ENCODE measurements at places on chromosomes 5 and 9.
A peak's percentile ranks its signal among the peaks of the same experiment; 100 is the strongest.

- H3K27me3 ChIP-seq, result no peaks in the 10 kb centered on the region
- no peaks in the 10 kb centered on the region for H3K36me3 ChIP-seq
- H3K27ac ChIP-seq, result no peak overlapping the region
- no peaks in the 10 kb centered on the region for H3K4me1 ChIP-seq
- no peak for DNase-seq
Observed at GRCh38 chr5:41410737-41411136, 99.7 kb downstream of the PLCXD3 start.

GRCh38 chr9:97924386-97924785 lies 2.1 kb upstream of the TRMO start:
- DNase-seq, result no peak
- H3K4me1 ChIP-seq, result peaks cover 49% of the 10 kb centered on the region
- H3K4me3 ChIP-seq, result no peak overlapping the region
- peak overlapping the region; percentile 14 for H3K27ac ChIP-seq

DNA sequence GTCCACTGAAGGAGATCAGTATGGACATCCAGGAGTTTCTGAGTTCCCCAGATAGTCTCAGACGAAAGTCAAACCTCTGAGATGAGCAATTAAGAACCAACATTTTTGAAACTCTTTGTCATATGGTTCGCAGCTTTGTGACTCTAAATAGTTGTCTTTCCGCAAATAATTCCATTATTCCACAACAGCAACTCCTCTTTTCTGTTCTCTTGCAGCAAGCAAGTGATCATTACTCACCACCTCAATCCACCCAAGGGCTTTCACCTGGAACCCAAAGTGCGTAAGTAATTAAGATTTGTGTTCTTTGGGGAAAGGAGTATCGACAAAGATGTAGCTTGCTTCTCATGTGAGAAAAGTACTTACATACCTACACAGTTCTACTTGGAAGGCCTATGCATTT lies 15.6 kb downstream of the MTX3 start:
- no peak overlapping the region for H3K27ac ChIP-seq
- no peak for DNase-seq
- no peak overlapping the region for H3K4me3 ChIP-seq
- H3K27me3 ChIP-seq, result peaks cover 3% of the 10 kb centered on the region
- peaks cover 43% of the 10 kb centered on the region for H3K36me3 ChIP-seq
- peaks cover 2% of the 10 kb centered on the region for H3K4me1 ChIP-seq

GRCh38 chr5:103951776-103952175 lies 389.2 kb upstream of the NUDT12 start:
- no peaks in the 10 kb centered on the region for H3K36me3 ChIP-seq
- DNase-seq, result no peak
- no peak overlapping the region for H3K4me3 ChIP-seq
- H3K27me3 ChIP-seq, result no peaks in the 10 kb centered on the region
- H3K27ac ChIP-seq, result no peak overlapping the region

- H3K4me1 ChIP-seq, result peaks cover 16% of the 10 kb centered on the region
- no peak overlapping the region for H3K4me3 ChIP-seq
- no peak overlapping the region for H3K27ac ChIP-seq
- DNase-seq, result no peak
Observed at GRCh38 chr9:95189251-95190098, 128.0 kb downstream of the FANCC start.

GRCh38 chr5:69148981-69149675 lies 17.8 kb upstream of the CCNB1 start:
- DNase-seq, result no peak
- no peaks in the 10 kb centered on the region for H3K27me3 ChIP-seq
- H3K27ac ChIP-seq, result no peak overlapping the region
- no peaks in the 10 kb centered on the region for H3K4me1 ChIP-seq
- no peaks in the 10 kb centered on the region for H3K36me3 ChIP-seq

DNA sequence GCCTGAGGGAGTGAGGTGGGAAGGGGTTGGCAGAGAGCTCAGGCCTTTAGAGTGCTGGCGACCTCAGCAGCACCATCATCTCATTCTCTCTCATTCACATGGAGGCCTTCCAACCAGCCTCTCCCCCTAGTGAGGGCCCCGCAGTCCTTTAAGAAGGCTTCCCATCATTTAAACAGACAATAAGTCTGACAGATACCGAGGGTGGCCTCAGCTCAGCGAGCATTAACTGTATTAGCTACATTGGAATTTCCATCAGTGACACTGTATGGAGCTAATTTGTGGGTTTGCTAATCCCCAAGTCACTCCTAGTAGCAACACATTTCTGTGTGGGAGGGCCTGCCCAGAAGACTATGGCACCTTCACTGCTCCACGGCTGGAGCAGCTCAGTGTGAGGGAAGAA lies 75.8 kb downstream of the INSYN2B start:
- H3K36me3 ChIP-seq, result peaks cover 15% of the 10 kb centered on the region
- DNase-seq, result no peak
- H3K4me3 ChIP-seq, result no peak overlapping the region
- no peaks in the 10 kb centered on the region for H3K27me3 ChIP-seq

DNA sequence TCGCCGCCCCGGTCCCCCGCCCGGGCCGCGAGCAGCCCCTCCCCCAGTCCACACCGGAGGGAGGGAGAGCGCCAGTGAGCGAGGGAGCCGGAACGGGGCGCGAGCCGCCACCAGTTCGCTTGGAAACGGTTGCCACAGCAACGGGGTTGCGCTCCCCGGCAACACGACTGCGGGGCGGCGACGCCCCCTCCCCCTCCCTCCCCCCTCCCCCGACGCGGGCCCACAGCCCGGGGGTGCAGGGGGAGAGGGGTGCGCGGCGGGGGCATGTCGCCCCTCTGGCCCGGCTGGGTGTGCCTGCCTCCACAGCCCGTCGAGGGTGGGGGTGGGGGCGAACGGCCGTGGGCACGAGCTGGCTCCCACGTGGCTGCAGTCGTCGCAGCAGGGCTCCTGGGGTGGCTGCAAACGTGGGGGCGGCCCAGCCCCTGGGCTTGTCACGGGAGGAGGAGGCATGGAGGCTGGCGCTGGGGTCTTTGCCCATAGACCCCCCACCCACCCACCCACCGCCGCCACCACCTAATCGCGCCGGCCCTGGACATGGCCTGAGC lies 524 bp downstream of the PRR7 start:
- no peak overlapping the region for H3K27ac ChIP-seq
- no peaks in the 10 kb centered on the region for H3K27me3 ChIP-seq
- DNase-seq, result peak; percentile 73
- peaks cover 54% of the 10 kb centered on the region for H3K4me1 ChIP-seq

GRCh38 chr5:171525085-171525484 lies 105.6 kb downstream of the FGF18 start:
- DNase-seq, result no peak
- no peaks in the 10 kb centered on the region for H3K4me1 ChIP-seq
- no peak overlapping the region for H3K4me3 ChIP-seq
- no peaks in the 10 kb centered on the region for H3K36me3 ChIP-seq

- DNase-seq, result no peak
- H3K27ac ChIP-seq, result no peak overlapping the region
- no peaks in the 10 kb centered on the region for H3K27me3 ChIP-seq
- H3K4me1 ChIP-seq, result no peaks in the 10 kb centered on the region
Observed at GRCh38 chr9:8020186-8020585, 220.6 kb upstream of the DMAC1 start.

DNA sequence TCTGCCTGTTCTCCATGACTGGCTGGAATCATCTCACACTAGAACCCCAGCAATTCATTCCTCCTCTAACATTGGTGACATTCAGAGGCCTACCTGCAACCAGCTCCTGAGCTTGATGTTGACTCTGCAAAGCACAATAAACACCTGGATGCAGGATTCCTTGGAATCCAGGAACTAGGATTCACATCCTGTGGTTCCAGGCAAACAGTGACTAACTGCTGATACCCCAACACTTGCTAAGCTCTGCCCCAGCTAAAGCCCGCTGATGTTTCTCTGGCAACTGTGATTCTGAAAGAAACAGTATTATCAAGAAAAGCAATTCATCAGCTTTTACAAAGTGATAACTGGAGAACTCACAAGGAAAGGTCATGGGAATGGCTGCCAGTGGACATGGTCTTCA lies 29.2 kb downstream of the SUSD1 start:
- no peak overlapping the region for H3K27ac ChIP-seq
- DNase-seq, result no peak
- no peaks in the 10 kb centered on the region for H3K27me3 ChIP-seq
- peaks cover 2% of the 10 kb centered on the region for H3K4me1 ChIP-seq

- H3K27ac ChIP-seq, result no peak overlapping the region
- peaks cover 9% of the 10 kb centered on the region for H3K4me1 ChIP-seq
- peaks cover 18% of the 10 kb centered on the region for H3K27me3 ChIP-seq
- no peak overlapping the region for H3K4me3 ChIP-seq
- no peaks in the 10 kb centered on the region for H3K36me3 ChIP-seq
Observed at GRCh38 chr5:59186623-59187022, 603.7 kb downstream of the RAB3C start.

DNA sequence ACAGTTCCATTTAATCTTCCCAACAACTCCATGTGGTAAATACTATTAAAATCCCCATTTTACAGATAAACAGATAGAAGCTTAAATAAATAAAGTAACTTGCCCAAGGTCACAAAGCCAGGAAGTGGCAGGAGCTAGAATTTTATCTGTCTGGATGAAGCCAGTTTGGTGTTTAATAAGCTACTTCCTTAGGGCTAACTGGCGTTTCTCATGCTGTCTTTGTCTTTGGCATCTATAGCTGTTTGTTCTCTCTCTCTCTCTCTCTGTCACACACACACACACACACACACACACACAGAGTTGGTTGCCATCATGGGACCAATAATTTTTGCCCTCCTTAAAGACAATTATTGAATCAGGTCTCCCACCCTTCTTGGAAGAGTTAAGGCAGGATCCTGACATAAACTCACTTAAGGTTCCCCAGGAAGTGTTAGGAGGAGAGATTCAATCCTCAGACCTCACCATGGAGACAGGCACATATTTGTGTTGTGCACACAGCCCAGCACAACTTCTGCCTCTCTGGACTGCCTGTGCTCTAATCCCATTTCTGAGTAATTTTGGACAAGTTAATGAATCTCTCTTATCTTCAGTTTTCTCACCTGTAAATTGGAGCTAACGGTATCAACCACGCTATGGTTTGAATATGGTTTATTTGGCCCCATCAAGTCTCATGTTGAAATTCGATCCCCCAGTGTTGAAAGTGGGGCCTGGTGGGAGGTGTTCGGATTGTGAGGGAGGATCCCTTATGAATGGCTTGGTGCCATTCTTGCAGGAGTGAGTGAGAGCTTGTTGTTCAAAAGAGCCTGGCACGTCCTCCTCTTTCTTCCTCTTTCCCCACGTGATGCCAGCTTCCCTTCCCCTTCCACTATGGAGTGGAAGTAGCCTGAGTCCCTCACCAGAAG lies 8.3 kb upstream of the ADRA1B start:
- no peak for DNase-seq
- H3K4me1 ChIP-seq, result peaks cover 4% of the 10 kb centered on the region

DNA sequence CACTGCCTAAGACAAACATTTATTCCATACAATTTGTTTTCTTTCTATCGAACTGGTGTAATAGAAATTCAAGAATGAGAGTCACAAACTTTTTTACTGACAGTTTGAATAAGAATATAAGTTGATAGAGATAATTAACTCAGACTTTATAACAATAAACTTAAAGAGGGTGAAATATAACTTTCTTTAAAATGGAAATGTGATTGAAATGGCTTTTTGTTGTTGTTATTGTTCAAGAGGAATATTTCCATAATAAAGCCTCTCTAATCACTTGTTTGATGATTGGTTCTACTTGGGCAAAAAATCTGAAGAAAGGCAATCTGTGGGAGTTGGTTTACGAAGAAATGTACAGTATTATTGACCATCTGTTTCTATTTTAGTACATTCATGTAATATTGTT lies 79.3 kb downstream of the ST8SIA4 start:
- DNase-seq, result no peak
- peaks cover 48% of the 10 kb centered on the region for H3K4me1 ChIP-seq
- H3K27me3 ChIP-seq, result no peaks in the 10 kb centered on the region
- H3K36me3 ChIP-seq, result peaks cover 23% of the 10 kb centered on the region
- H3K4me3 ChIP-seq, result no peak overlapping the region
- H3K27ac ChIP-seq, result no peak overlapping the region

DNA sequence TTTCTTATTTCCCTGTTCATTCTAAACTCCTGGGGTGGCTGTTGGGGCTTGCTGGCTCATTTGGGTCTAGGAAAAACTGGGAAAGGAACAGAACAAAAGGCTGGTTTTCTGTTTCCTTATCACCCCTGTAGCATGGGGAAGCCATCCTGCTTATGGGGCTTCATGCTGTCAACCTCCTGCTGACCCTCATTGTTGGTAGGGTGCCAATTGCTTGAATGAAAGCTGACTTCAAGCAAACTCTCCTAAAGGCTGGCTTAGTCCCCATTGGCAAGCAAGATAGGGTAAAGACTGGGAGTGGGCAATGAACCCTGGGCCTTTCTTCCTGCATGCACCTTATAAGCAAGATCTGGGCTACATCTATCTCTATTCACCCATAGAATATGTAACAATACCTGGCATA lies 511.6 kb downstream of the DMAC1 start:
- peaks cover 29% of the 10 kb centered on the region for H3K27me3 ChIP-seq
- no peak for DNase-seq
- no peak overlapping the region for H3K4me3 ChIP-seq

DNA sequence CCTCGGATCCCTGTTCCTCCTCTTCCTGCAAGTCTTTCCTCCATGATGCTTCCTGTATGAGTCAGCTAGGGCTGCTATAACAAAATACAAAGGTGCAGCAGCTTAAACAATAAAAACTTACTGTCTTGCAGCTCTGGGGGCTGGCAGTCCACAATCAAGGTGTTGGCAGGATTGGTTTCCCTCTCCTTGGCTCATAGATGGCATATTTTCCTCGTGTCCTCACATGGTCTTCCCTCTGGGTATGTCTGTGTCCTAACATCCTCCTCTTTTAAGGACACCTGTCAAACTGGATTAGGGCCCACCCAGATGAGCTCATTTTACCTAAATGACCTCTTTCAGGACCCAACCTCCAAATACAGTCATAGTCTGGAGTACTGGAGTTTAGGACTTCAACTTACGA lies 117.5 kb downstream of the MED10 start:
- peaks cover 2% of the 10 kb centered on the region for H3K27me3 ChIP-seq
- DNase-seq, result no peak
- H3K4me1 ChIP-seq, result peaks cover 28% of the 10 kb centered on the region
- H3K36me3 ChIP-seq, result no peaks in the 10 kb centered on the region
- H3K27ac ChIP-seq, result peak overlapping the region; percentile 9
- H3K4me3 ChIP-seq, result no peak overlapping the region

DNA sequence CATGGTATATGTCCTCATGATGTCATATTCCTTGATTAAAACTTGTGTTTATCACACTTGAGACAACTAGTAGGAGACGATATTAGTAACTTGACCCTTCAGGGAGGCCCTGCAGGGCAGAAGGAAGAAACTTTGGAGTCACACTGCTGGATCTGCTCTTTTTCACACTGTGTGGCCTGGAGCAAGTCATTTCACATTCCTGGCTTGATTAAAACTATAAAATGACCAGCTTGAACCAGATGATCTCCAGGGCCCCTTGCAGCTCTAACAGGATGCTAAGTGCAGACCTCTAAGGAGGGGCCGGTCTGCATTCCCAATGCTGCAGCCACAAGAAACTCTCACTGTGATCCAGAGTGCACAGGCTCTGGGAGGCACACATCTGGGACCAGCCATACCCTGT lies 146.4 kb upstream of the ZNF366 start:
- no peak overlapping the region for H3K27ac ChIP-seq
- no peaks in the 10 kb centered on the region for H3K4me1 ChIP-seq
- DNase-seq, result no peak

DNA sequence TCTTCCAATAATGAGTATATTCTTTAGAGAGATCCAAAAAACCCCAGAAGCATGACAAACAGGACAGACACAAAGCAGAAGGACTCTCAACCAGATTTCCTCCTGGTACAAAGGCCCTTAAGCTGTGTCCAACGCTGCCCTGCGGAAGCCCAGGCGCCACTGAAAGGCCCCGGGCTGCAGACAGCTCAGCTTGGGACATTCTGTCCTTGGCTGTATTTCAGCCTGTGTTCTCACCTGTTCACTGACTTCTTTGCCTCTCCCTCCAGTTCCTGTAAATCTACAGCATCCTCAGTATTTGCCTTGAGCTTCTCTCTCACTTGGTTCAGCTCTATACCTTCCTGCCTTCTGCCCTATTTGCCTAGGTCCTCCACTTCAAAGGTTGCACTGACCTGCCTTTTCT lies 96.5 kb downstream of the SH3TC2 start:
- DNase-seq, result no peak
- no peak overlapping the region for H3K4me3 ChIP-seq
- H3K27me3 ChIP-seq, result peaks cover 2% of the 10 kb centered on the region

Measured in activated naive CD8-positive, alpha-beta T cell treated with anti-CD3 and anti-CD28 coated beads, Interleukin-2, amount 50 U/mL, for 24 hours (primary cell).